WERI-Rb-1 (cell line): ENCODE measurements at places on chromosomes 2 and 18.

DNA sequence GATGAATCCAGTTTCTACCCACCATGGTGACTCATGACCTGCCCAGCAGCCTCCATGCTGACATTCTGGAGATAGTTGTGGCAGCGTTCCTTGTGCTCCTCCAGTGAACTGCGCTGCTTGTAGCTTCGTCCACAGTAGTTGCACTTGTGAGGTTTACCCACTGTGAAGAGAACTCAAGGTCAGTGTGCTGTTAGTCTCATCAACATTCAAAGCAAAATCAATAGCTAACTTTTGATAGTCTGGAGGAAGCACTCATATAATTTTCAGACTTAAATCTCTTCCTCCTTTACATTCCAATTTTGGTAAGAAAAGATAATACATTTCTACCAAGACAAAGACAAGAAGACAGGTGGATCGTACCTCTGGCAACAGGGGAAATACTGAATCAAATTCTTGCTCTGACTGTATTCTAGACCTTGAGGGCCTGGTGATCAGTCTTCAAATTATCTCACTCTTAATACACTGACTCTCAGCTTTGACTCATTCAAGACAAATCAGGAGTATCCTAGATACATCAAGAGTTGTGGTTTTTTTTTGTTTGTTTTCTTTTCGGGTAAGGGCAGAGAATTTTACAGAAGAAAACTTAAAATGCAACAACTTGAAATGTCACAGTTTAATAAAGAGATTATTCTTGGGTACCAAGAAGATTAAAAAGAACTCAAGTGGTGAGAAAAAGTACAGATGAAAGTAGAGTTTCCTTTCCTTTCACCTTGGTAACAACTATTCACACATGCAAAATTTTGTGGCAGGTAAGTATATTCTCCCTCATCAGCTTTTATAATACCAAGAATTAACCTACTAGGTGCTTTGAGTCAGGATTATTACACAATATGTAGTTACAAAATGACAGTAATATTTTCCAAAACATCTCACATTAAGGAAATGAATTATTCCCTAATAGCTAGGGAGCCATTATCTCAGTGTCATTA, 129.2 kb downstream of the IKZF2 start:
- no peak for DNase-seq

GRCh38 chr18:49071317-49071716, 120.6 kb upstream of the SMAD7 start:
- DNase-seq: no peak

DNA sequence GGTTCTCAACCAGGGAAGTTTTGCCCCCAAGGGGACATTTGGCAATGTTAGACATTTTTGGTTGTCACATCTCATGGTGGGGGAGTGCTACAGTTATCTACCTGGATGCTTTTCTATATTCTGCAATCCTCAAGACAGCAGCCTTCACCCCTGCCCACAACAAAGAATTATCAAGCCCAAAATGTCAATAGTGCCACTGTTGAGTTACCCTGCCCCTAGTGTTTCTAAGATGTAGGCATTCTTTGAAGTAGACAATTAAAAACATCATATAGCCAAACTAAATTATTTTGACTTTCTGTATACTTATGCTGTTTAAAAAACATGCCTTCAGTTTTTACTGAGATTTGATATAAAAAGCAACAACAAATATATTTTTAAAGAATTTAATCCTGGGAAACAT, 48.0 kb downstream of the ABI2 start:
- no peak for DNase-seq

GRCh38 chr18:35143622-35144596, 96.9 kb upstream of the ZNF397 start:
- peak; percentile 60 for DNase-seq

GRCh38 chr2:239550357-239550756, 149.5 kb upstream of the HDAC4 start:
- no peak for DNase-seq

GRCh38 chr2:214019229-214019972, 391.5 kb upstream of the VWC2L start:
- no peak for DNase-seq

DNA sequence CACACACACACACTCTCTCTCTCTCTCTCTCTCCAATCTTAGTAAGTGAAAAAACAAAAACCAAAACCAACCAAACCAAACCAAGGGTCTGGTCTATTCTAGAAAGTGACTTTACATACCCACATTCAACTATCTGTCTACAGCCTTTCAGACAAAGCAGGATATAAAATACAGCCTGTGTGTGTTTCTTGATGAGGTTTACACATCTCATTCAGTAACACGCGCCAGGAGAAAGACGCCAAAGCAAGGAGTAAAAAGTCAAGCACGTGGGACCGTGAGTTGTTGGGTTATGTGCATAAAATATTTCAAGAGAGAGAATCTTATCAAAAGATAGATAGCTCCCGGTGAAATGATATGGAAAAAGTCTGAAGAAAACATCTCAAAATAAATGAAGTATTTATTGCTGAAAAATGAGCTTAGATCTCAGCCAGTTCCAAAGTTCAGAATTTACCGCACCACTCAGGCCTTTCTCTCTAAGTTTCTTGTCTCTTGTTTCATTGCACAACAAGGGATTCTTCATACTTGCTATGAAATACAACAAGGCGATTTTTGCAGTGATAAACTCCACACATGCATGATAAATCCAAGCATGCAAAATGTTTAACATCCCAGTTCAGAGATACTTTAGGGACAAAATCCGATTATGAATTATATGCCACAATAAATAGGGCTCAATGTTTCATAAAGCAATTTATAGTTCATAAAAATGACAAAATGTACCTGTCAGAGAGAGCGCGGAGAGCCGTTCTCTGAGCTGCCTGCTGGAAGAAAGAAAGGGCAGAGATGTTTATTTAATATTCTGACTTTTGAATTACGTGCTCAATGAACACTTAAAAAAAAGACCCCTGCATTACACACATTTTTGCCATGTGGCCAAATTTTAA, 159.3 kb upstream of the REV1 start:
- no peak for DNase-seq

GRCh38 chr2:215454519-215455246, 18.8 kb upstream of the FN1 start:
- no peak for DNase-seq

- no peak for DNase-seq
Observed at GRCh38 chr2:25387876-25388449, 46.2 kb upstream of the DNMT3A start.

GRCh38 chr2:36336321-36336720, 19.3 kb upstream of the CRIM1 start:
- no peak for DNase-seq

- DNase-seq: no peak
Observed at GRCh38 chr18:34397286-34397896, 172.7 kb upstream of the NOL4 start.
